Vagina (tissue), 2 donors: ENCODE measurements at places on chromosomes 5 and 9. TPM values are rescaled to one million over a fixed set of nuclear protein-coding genes. Genes with fewer than 3 reads are reported as not detected.
A peak's percentile ranks its signal among the peaks of the same experiment; 100 is the strongest.

Gene PRSS3
- total RNA-seq, result 7.6 TPM

DNA sequence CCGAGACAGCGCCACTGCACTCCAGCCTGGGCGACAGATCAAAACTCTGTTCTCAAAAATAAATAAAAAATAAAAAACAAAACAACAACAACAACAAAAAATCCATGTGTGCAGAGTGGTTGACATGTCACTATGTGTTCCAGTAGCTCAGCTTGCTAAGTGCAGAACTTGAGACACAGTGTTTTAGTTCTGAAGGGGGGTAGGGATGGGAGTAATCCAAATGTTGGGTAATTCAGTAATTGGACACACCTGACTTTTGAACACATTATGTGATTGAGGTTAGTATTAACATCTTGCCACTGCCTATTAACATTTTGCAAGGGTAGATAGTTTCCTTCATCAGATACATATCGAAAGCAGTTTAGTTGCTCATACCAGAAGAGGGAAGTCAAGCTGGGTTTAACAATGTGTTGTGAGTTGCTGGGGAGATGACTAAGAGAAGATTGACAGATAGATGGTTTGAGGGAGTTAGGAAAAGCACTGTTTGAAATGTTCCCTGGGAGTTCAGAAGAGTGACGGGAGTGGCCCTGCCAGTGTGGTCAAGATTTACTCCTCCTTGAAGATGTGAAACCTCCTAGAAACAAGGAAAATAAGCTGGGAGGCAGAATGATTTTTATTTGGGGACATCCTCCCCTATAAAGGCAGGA is 928 bp downstream of the HACD4 start:
- no peaks in the 10 kb centered on the region for H3K36me3 ChIP-seq
- H3K27ac ChIP-seq, result peak overlapping the region; percentile 84
- H3K4me1 ChIP-seq, result peaks cover 16% of the 10 kb centered on the region
- DNase-seq, result no peak

GRCh38 chr5:142915813-142916424 is 145.7 kb downstream of the ARHGAP26 start:
- no peak overlapping the region for H3K27ac ChIP-seq
- no peak overlapping the region for H3K4me3 ChIP-seq
- H3K36me3 ChIP-seq, result no peaks in the 10 kb centered on the region
- no peak for DNase-seq

Gene NR4A3
- 23.3 TPM for total RNA-seq

Gene HMHB1
- total RNA-seq, result not detected

DNA sequence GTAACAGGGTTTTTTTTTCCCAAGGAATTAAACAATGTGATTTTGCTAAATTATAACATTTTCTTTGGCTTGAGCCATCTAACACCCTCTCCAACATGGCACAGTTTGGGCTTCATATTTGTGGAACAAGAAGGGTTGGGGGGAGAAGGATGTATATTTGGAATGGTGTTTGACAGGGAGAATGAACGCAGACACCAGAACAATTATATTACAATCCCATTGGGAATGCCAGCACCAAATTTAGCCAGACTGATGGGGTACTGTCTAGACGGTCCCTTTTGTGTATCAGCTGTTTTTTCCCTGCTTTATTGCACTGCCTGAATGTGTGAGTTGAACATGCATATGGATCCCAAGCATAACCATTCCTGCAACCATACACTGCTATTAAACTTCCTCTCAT is 130.9 kb upstream of the TMEM161B start:
- H3K4me1 ChIP-seq, result no peaks in the 10 kb centered on the region
- H3K27me3 ChIP-seq, result no peaks in the 10 kb centered on the region
- no peak overlapping the region for H3K27ac ChIP-seq
- no peak overlapping the region for H3K4me3 ChIP-seq
- DNase-seq, result no peak

Gene ATP10B
- total RNA-seq, result 9.1 TPM

DNA sequence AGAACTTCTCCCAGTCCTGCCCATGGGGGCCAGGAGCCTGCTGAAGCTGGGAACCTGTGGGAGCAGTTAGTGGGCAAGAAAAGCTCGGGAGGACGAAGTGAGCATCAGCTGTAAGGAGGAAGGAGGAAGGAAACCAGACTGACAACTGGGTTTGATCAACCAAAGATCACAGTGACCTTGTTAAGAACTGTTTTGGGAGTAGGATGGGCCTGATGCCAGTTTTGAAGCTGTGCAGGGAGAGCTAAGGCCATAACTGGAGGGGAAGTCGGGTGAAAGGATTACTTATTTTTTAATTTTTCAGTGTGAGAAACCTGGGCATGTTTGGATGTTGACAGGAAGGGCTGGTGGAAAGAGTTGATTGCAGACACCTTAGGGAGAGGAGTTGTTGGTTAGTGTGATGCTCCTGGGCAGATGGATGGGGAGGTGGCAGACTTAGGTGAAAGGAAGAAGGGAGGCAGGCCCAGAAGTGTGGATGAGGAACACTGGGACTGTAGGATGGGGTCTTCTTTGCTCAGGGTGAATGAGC is 58.3 kb upstream of the KLF4 start:
- no peaks in the 10 kb centered on the region for H3K27me3 ChIP-seq
- no peak for DNase-seq
- no peaks in the 10 kb centered on the region for H3K36me3 ChIP-seq
- no peak overlapping the region for H3K4me3 ChIP-seq
- H3K27ac ChIP-seq, result peak overlapping the region; percentile 78

DNA sequence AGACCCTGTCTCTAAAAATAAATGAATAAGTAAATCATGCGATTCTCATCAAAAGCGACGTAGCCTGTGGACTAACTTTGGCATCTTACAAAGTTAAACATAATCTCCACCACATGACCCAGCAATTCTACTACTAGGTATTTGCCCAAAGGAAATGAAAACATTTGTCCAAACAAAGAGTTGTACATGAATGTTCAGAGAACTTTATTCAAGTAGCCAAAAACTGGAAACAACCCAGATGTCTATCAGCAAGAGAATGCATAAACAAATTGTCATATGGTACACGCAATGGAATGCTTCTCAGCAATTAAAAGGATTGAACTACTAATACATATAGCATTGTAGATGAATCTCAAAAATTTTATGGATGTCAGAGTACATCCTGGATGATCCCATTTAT is 82.6 kb downstream of the ADRB2 start:
- H3K27ac ChIP-seq, result no peak overlapping the region
- H3K4me3 ChIP-seq, result no peak overlapping the region
- no peaks in the 10 kb centered on the region for H3K27me3 ChIP-seq
- H3K36me3 ChIP-seq, result no peaks in the 10 kb centered on the region
- DNase-seq, result no peak

GRCh38 chr9:71644819-71645362 is 123.4 kb downstream of the CEMIP2 start:
- H3K27me3 ChIP-seq, result no peaks in the 10 kb centered on the region
- no peak overlapping the region for H3K27ac ChIP-seq
- no peak for DNase-seq
- peaks cover 19% of the 10 kb centered on the region for H3K4me1 ChIP-seq
- H3K4me3 ChIP-seq, result no peak overlapping the region

DNA sequence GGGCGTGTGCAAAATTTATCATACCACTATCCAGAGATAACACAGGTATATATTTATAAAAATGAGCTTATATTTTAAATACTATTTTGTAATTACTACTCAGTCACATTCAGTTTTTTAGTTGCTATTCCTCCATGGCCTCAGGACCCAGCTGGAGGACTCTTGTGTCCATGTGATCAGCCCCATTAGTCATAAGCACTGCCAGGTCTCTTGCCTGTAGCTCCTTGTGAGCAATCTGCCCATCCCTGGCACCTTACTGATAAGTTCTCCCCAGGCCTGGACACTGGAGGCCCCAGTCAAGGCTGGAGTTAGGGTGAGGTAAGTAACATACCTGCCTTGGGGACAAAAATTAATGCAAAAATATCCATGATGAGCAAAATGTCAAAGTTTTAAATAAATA is 29.5 kb upstream of the ADRB2 start:
- no peaks in the 10 kb centered on the region for H3K36me3 ChIP-seq
- no peak for DNase-seq
- no peaks in the 10 kb centered on the region for H3K4me1 ChIP-seq
- no peak overlapping the region for H3K4me3 ChIP-seq
- no peak overlapping the region for H3K27ac ChIP-seq

DNA sequence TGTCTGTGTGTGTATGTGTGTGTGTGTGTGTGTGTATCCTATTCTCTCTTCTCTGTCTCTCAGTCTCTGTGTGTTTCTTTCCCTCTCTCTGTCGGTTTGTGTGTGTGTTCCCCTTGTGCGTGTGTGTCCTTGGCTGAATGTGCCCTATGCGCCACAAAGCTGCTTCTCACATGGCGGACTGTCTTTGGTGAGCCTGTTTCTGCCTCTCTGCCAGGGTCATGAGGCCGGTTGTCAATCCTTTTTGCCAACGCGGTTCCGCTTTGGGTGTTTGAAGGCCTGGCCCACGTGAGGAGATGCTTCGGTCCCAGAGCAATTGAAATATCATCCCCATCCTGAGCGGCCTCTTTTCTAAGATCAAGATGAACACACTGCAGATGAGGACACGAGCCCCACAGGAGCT is 476.0 kb downstream of the SPATA31A7 start:
- no peak overlapping the region for H3K27ac ChIP-seq
- no peaks in the 10 kb centered on the region for H3K4me1 ChIP-seq
- peak; percentile 74 for DNase-seq
- no peak overlapping the region for H3K4me3 ChIP-seq
- no peaks in the 10 kb centered on the region for H3K27me3 ChIP-seq

GRCh38 chr5:53873235-53873634 is 312.8 kb downstream of the NDUFS4 start:
- H3K4me1 ChIP-seq, result no peaks in the 10 kb centered on the region
- no peaks in the 10 kb centered on the region for H3K36me3 ChIP-seq
- DNase-seq, result no peak
- H3K27me3 ChIP-seq, result no peaks in the 10 kb centered on the region
